ENCODE measurements at places on chromosomes 12 and 14.

GRCh38 chr12:58161773-58162172 lies 220.4 kb downstream of the ATP23 start:
- no peak for DNase-seq

GRCh38 chr12:66320996-66321395 lies 18.7 kb downstream of the HELB start:
- DNase-seq = no peak

- DNase-seq = no peak
Observed at GRCh38 chr14:50943261-50943942, 881 bp downstream of the PYGL start.

DNA sequence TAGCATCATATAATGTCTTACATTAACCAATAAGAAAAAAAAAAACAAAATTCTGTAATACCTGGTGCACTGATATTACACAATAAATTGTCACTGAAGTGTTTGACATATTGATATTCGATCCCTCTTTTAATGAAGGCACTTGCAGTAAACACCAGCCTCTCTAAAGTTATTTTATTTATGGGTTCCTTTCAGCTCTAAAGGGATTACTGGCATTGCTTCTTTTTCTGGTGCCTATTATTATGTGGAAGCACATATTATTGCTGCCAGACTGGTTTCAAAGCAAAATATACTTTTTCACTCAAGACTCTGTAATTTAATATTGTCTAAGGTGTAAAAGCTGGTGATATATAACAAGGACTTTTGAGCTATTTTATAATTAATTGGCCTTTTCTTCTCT lies 1090.5 kb downstream of the TRHDE start:
- no peak for DNase-seq

- no peak for DNase-seq
Observed at GRCh38 chr12:100718187-100718586, 76.4 kb upstream of the ANO4 start.

Measured in SJSA1 (cell line).